ENCODE measurements at places on chromosomes 2 and 18.
A peak's percentile ranks its signal among the peaks of the same experiment; 100 is the strongest.

DNA sequence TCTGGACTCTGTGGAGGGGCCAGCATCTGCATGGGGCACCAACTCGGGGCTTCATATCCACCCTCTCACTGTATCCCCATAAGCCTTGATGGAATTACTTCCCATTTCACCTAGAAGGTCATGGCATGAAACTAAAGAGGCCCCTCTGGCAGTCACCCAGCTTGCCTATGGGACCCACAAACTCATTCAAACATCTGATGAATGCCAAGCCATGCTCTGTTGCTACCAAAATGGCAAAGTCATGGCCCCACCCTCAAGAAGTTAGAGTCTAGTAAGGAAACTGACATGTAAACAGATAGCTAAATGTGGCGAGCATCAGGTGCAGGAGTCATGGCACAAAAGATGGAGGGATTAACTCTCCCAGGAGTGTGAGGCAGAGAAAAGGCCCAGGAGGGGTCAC is 14.5 kb downstream of the CYB5A start:
- no peak for DNase-seq

DNA sequence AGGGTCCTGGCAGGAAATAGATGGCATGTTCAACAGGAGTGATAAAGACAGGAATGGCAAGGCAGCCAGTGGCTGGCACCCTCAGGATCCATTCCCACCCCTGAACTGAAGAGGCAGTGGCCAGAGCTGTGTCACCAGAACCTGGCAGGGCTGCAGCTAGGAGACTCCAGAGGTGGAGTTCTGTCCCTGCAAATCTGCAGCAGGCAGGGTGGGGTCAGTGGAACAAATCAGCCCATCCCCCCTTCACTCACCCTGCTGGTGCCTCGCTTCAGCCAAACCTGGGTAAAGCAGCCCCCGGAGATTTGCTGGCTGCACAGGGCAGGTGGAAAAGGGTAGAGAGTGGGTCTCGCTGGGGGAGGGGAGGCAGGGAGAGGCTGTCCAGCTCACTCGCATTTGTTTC is 12.7 kb downstream of the INPP5D start:
- DNase-seq, result no peak

- no peak for DNase-seq
These were observed 14.3 kb downstream of the ARHGEF4 start for GRCh38 chr2:130850788-130851623.

- no peak for DNase-seq
These were observed 105.5 kb upstream of the RNF152 start for GRCh38 chr18:61998335-61998734.

- no peak for DNase-seq
These were observed 32.8 kb upstream of the MARCO start for GRCh38 chr2:118909191-118909590.

DNA sequence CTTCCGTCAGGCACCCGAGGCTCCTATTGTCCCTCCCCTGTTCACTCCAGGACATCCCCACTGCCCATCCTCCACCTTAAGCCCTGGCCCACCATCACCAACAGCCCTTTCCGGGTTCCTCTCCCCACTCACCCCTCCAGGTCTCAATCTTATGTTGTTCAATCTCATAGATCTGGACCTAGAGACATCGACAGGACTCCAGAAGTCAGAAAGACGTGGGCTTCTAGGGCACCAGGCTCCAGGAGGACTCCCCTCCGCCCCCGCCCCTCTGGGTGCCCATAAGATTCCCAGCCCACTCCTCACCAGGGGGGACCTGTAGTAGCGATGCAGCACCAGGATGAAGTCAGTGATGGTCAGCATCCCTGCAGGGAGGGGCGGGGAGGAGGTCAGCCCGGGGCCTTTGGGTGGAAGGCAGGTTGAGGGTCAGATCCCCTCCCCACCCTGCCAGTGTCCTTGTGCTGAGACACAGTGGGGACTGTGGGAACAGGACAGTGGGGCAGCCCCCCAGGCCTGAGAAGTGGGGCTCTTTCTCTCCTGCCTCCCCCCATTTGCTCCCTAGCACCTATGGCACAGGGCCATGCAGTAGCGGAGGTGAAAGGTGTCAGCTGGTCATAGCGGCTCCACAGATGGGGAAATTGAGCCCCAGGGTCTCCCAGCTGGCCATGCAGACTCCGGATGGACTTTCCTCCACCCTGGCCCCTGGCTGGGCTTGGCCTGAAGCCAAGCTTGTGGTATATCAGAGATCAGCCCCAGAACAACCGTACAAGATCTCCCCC is 3.7 kb downstream of the PRKAG3 start:
- no peak for DNase-seq

GRCh38 chr2:26457695-26458364 is 20.1 kb downstream of the OTOF start:
- no peak for DNase-seq

GRCh38 chr2:171893196-171893823 is 734 bp downstream of the SLC25A12 start:
- DNase-seq, result no peak

DNA sequence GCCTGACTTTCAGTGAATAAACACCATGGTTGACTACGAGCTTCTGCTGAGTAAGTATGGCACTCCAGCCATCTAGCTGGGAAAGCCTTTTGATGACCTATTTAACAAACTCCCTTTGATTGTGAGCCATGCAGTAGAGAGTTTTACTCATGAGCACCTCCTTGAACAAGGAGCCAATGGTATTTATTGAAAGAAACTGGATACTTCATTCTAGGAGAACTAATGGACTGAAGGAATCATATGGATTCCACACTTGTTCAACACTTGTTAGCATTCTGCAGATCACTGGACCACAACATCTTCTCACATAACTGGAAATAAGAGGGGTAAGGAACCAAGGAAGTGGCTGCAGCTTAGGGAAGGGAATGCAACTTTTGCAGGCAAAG is 320.9 kb upstream of the ETAA1 start:
- DNase-seq, result no peak

- no peak for DNase-seq
These were observed 158.0 kb downstream of the CSRNP3 start for GRCh38 chr2:165627470-165627869.

DNA sequence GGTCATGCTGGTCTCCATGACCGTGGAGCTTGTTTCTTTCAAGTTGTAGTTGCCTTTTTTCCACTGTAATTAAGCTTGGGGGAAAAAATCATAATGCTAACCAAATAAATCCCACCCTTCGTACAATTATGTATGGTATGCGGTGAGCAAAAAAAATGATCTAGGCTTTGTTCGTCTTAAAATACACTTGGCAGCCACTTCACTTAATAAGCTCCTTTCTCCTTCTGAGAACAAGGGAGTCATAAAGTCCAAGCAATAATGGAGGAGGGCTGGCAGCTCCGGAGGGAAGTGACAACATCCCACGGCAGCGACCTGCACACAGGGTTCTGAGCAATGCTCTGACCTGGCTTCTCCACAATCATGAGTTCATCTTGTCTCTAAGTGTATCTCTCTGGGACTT is 91.2 kb upstream of the KLHL29 start:
- DNase-seq, result no peak

DNA sequence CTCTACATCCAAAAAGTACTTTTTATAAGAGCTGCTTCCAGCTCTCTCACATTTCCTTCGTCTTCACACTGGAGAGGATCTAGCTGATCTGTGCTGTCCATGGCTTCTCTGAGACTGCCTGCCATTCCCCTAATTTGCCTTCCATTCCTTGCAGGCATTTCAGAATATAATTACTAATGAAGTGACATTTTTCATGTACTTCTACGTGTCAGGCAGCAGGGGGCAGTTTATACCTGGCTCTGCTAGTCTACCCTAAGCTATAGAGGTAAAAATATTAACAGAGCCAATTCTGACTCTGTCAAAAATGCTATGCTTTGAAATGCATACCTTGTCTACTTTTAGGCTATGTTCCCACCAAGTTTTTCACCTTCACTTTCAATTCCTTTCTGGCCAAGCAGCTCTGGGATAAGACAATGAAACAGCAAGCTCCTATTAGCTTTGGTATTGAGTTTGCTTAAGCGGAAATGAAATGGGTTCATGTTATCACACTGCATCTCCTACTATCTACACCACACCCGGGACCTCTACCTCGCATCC is 81.9 kb downstream of the MEP1B start:
- DNase-seq, result no peak

DNA sequence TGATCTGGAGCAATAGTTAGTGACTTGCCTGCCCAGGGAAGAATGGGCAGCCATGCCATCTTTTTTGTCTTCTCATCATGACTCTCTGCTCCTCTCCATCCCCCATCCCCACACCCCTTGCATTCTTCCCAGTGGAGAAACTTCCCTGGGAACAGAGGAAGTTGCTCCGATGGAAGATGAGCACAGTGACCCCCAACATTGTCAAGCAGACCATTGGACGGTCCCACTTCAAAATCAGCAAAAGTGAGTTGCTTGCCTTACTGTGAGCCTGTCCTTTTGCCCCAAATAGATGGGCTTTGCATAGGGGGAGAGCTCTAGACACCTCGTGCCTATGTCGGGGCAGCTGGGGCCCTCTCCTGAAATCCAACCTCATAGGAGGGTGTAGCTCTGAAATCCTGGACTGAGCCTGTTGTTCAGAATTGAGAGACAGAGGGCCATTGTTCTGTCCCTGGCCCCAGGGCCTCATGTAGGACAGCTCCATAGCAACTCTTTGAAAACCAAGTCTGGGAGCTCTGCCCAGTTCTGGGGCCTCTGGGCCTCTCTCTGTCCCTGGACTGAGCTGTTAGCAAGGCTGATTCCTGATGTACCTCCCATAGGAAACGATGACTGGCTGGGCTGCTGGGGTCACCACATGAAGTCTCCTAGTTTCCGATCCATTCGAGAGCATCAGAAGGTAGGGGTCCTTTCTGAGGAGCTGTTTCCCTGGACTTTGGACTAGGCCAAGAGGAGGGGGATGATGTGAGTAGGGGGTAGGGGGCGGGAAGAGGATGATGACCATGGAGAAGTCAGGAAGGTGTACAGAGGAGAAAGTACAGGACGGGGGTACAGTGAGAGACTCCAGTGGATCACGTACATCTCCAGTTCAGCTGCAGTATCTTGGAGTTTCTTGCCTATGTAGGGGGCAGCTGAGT is 35.2 kb downstream of the TTLL4 start:
- peak; percentile 75 for DNase-seq

- no peak for DNase-seq
These were observed 175.4 kb downstream of the LCLAT1 start for GRCh38 chr2:30622452-30622851.

DNA sequence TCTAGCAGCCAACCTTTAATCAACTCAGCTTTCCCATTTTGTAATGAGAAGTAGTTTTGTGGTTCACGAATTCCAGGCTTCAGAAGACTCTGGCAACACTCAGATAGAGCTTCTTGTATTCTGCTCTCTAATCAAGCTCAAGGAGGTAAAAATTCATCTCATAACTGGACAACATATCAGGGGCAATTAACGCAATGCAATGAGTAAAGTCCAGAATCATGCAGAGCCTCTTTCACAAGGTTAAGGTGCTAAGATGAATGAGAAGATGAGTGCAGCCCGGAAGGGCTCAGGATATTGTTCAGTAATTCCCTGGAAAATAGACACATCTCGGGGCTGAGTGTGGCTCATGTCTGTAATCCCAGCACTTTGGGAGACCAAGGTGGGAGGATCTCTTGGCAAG is 527.7 kb downstream of the SOX11 start:
- no peak for DNase-seq

DNA sequence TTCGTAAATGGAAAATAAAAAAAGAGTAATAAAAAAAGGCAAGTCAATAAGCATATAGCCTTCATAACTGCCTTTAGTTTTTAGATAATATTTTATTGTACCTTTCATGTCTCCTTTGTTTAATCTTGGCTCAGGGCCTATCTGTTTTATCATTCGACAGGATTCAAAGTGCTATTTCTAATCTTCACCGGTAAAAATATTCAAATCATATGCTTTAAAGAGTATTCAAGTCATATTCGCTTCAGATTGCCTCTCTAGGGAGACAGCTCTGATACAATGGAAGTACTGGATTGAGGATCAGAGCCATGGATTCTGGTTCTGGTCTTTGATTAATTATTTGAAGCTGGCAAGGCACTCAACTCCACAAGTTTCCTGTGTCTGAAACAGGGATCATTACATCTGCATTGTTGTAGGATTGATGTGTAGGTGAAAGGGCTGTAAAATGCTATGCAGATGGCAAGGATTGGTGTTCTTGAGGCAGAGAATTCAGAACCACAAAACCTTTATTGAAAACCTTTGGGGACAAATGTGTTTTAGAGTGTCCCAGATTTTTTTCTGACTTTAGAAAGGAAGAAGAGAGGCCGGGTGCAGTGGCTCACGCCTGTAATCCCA is 84.3 kb upstream of the RAPH1 start:
- no peak for DNase-seq

DNA sequence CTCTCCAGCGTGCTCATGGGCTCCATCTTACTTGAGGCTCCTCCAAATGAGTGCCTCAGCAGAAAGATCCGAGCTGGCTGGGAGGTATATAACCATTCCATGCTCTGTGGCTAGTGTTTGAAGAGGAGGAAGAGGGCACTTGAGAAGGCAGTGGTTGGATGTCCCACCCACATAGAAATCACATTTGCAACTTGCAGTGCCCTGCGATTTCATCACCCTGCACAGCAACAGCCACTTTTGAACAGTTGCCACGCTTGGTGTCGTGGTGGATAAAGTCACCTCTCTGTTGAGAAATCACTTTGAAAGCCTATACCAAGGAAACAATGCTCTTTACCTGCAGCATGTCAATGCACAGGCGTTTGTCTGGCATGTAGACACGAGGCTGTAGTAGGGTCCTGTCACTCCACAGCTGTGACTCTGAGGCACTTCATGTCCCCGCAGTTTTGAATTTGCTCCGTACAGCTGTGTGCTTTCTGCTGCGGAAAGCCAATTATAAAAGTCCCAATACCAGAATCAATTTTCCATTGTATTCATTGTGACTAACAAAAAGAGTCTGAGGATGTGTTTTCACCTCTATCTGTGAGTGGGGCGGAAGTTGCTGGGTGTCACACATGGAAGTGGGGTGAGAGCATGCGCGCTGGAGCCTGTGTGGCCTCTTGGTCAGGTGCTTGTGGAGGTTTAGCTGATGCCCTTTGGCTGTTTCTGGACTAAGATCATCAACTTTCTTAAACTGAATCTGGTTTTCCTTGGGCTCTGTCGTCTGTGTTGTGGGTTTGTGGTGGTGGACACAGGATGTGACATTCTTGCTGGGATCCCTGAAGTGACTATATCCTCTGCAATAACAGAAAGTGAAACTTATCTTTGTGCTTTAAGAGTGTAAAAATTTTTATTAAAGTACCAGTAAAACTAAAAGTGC is 2.8 kb downstream of the CNDP2 start:
- no peak for DNase-seq

- no peak for DNase-seq
These were observed 255.3 kb downstream of the SH3BP4 start for GRCh38 chr2:235206980-235207579.

DNA sequence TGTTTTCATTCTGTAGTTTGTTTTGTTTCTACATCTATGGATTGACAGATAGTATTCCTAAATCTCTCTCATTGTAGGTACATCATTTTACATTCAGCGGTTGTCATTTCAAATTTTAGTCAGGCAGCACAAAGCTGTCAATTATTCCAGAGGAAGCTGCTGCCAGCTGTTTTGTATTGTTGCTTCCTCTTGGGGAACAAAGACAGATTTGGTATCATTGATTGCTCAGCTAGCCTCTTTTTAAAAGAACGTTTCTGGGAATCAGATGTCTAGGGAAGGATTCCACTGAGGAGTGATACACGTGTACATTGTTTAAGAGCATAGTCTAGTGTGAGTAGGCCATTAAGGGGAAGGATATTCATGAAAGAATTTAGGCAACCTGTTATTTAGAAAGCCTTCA is 145.8 kb downstream of the AGPS start:
- DNase-seq, result no peak

- DNase-seq, result no peak
These were observed 17.4 kb downstream of the ACTR3 start for GRCh38 chr2:113907297-113907696.

Measured in C1 segment of cervical spinal cord (tissue), 14 donors.